SJCRH30 (cell line): ENCODE measurements at places on chromosomes 4 and X. TPM values are rescaled to one million over a fixed set of nuclear protein-coding genes. Genes with fewer than 3 reads are reported as not detected.

Gene TEX13B
- total RNA-seq = not detected in 2 replicates

Gene CLDN22
- total RNA-seq = not detected in 2 replicates

Gene PAGE5
- total RNA-seq = not detected in 2 replicates

Gene ETDB
- not detected in 2 replicates for total RNA-seq

Gene GASK1B
- total RNA-seq = 5.5 and 6.5 TPM in 2 replicates

Gene MAGEC3
- total RNA-seq = not detected in 2 replicates

GRCh38 chrX:38754102-38754790 is 47.0 kb upstream of the MID1IP1 start:
- peak; percentile 71 for DNase-seq
- H3K36me3 ChIP-seq = no peaks in the 10 kb centered on the region
- no peak overlapping the region for H3K4me3 ChIP-seq
- H3K27me3 ChIP-seq = no peaks in the 10 kb centered on the region

Gene MBNL3
- total RNA-seq = 23.8 and 29.9 TPM in 2 replicates

GRCh38 chr4:112526061-112526460 is 10.1 kb upstream of the NEUROG2 start:
- H3K36me3 ChIP-seq = no peaks in the 10 kb centered on the region
- H3K4me1 ChIP-seq = no peaks in the 10 kb centered on the region; the same call in 1 of the 2 replicates
- no peak for DNase-seq
- no peak overlapping the region for H3K27ac ChIP-seq
- no peaks in the 10 kb centered on the region for H3K27me3 ChIP-seq

- no peaks in the 10 kb centered on the region; the same call in 1 of the 2 replicates for H3K4me1 ChIP-seq
- DNase-seq = no peak
- H3K36me3 ChIP-seq = no peaks in the 10 kb centered on the region
- no peak overlapping the region for H3K27ac ChIP-seq
- H3K4me3 ChIP-seq = no peak overlapping the region
Measured at GRCh38 chrX:112868586-112868985, 28.0 kb upstream of the AMOT start.

- no peaks in the 10 kb centered on the region for H3K36me3 ChIP-seq
- DNase-seq = no peak
- H3K4me3 ChIP-seq = no peak overlapping the region
- no peaks in the 10 kb centered on the region for H3K27me3 ChIP-seq
- H3K4me1 ChIP-seq = no peaks in the 10 kb centered on the region
- H3K27ac ChIP-seq = no peak overlapping the region
Measured at GRCh38 chrX:107135049-107135964, 16.7 kb upstream of the RBM41 start.

Gene BRS3
- total RNA-seq = not detected in 2 replicates

Gene DKK2
- 0.18 and 0.55 TPM in 2 replicates for total RNA-seq

- peaks cover 26% of the 10 kb centered on the region for H3K36me3 ChIP-seq
- no peak overlapping the region for H3K4me3 ChIP-seq
- H3K4me1 ChIP-seq = peaks cover 25% of the 10 kb centered on the region
- no peaks in the 10 kb centered on the region for H3K27me3 ChIP-seq
- no peak overlapping the region; the same call in 1 of the 2 replicates for H3K27ac ChIP-seq
- no peak for DNase-seq
Measured at GRCh38 chr4:89021684-89022083, 35.3 kb downstream of the FAM13A start.

Gene GYPE
- total RNA-seq = not detected in 2 replicates

DNA sequence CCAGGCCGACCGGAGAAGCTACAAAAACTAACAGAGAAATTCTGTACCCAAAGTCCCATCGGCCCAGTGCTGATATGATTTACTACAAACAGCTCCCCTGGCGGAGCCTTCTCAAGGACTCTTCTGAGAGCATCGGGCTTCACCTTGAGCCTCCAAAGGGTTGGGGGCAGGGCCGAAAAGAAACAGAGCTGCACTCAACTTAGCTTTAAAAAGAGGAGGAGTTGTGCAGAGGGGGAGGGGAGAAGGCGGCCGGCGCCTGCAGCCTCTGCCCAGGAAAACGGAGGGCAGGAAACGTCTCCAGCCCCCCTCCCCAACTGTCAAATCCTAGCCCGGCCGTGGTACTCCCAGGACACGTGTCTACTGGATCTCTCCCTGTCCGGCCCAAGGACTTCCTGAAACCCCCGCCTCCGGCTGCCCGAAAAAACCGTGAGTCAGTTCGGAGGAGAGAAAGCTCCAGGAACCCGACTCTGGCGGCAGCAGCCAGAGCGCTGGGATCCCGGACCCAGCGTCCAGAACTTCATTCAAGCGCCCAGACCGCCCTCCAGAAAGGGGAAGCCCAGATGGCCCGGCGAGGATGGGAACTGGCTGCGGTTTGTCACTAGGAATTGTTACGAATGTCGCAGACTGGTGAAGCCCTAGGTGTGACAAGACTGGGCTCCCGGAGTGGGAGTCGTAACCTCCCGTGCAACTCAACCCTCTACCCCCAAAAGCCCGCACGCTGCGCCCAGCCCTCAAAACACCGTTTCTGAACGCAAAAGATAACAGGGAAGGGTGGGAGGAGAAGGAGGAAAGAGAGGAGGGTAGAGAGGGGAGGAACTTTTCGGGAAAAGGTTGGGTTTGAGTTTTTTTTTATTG is 973 bp downstream of the ADAMTS3 start:
- DNase-seq = peak; percentile 81
- H3K27ac ChIP-seq = peak overlapping the region; percentile 40
- 0 out of 2 replicates have a peak, but pooled peaks cover 4% of the 10 kb centered on the region for H3K4me1 ChIP-seq
- H3K36me3 ChIP-seq = no peaks in the 10 kb centered on the region

GRCh38 chrX:48606091-48606490 is 8.8 kb downstream of the WDR13 start:
- H3K27ac ChIP-seq = no peak overlapping the region
- H3K27me3 ChIP-seq = no peaks in the 10 kb centered on the region
- DNase-seq = no peak

Gene KLHL5
- 43.0 and 50.3 TPM in 2 replicates for total RNA-seq

Gene EDA2R
- total RNA-seq = 0.34 and 0.38 TPM in 2 replicates

DNA sequence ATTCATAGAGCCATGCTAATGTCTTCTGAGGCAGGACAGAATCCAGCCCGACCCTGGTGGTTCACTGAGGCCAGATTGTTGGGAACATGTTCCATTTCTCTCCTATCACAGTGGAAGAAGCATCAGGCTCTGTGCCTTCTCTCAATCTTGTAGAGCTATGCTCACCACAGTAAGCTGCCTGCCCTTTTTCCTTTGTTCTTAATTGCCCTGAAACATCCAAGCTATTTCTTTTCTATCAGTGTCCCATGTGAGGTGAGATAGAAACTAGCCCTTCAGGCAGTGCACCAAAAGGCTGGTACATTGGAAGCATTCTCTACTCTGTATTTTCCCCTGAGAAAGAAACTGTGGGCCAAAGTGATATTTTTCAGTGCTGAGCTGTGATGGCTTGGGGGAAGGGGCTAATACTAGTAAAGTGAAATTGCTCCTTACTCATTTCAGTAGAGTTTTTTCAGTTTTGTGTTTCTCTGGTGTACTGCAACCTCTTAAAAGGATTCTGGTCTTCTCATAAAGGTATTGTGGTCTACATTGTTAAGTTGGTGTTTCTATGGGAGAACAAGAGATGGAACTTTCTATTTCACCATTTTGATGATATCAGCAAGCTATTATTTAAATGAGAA is 611.2 kb downstream of the RPA4 start:
- DNase-seq = no peak
- H3K4me1 ChIP-seq = no peaks in the 10 kb centered on the region
- H3K27me3 ChIP-seq = no peaks in the 10 kb centered on the region
- H3K4me3 ChIP-seq = no peak overlapping the region
- no peak overlapping the region for H3K27ac ChIP-seq

- H3K27ac ChIP-seq = peak overlapping the region; percentile 87
- peak overlapping the region; percentile 94 for H3K4me3 ChIP-seq
- no peaks in the 10 kb centered on the region for H3K27me3 ChIP-seq
Measured at GRCh38 chr4:53378171-53378482, 686 bp downstream of the FIP1L1 start.

- H3K4me1 ChIP-seq = peaks cover 6% of the 10 kb centered on the region
- H3K36me3 ChIP-seq = no peaks in the 10 kb centered on the region
- no peak overlapping the region for H3K4me3 ChIP-seq
- no peak for DNase-seq
Measured at GRCh38 chr4:83865417-83866150, 329.7 kb downstream of the GPAT3 start.

GRCh38 chr4:103498161-103499070 is 221.4 kb downstream of the TACR3 start:
- H3K36me3 ChIP-seq = no peaks in the 10 kb centered on the region
- DNase-seq = peak; percentile 13
- H3K27ac ChIP-seq = no peak overlapping the region
- H3K4me3 ChIP-seq = no peak overlapping the region
- H3K27me3 ChIP-seq = no peaks in the 10 kb centered on the region

DNA sequence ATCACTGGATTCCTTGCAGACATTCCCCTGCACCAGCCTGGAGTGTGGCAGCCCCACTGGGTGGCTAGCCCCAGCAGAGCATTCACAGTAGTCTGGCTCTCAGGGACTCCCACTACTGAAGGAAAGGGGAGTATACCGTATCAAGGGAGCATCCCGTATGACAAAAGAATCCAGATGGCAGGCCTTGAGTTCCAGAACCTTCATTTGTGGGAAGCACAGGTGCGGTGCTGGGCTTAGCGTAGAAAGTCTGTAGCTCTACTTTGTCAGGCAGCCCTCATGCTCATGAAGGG is 79.6 kb downstream of the CENPC start:
- DNase-seq = no peak
- no peaks in the 10 kb centered on the region for H3K27me3 ChIP-seq
- no peak overlapping the region for H3K27ac ChIP-seq
- H3K4me1 ChIP-seq = no peaks in the 10 kb centered on the region
- no peak overlapping the region for H3K4me3 ChIP-seq
- peaks cover 5% of the 10 kb centered on the region; the same call in 1 of the 2 replicates for H3K36me3 ChIP-seq

Gene C4orf17
- total RNA-seq = not detected in 2 replicates

GRCh38 chr4:69601065-69601464 is 38.4 kb downstream of the UGT2A2 start:
- no peaks in the 10 kb centered on the region for H3K4me1 ChIP-seq
- no peaks in the 10 kb centered on the region for H3K36me3 ChIP-seq
- DNase-seq = no peak
- H3K4me3 ChIP-seq = no peak overlapping the region
- no peak overlapping the region for H3K27ac ChIP-seq
- H3K27me3 ChIP-seq = no peaks in the 10 kb centered on the region

Gene CITED1
- total RNA-seq = 8.1 TPM in 2 replicates

GRCh38 chrX:138759217-138759943 is 47.9 kb upstream of the FGF13 start:
- DNase-seq = no peak
- no peak overlapping the region for H3K27ac ChIP-seq
- H3K36me3 ChIP-seq = no peaks in the 10 kb centered on the region
- H3K27me3 ChIP-seq = no peaks in the 10 kb centered on the region

DNA sequence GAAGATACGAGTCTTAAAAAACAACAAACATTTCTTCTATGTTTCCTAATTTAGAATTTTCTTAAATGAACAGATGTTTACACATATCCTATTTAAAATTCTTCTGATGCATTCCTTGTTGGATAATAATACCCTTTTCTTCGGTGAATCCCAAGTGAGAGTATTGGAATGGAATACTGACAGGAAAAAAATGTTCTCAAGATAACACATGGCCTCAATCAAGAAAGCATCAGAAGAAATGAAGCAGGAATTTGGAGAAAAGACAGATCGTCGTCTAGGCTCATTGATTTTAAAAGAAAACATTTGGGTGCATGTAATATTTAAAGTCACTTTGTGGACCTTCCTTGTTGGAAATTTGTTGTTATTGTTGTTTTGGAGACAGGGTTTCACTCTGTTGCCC is 196.9 kb upstream of the ANK2 start:
- H3K27ac ChIP-seq = no peak overlapping the region
- peaks cover 2% of the 10 kb centered on the region for H3K36me3 ChIP-seq
- DNase-seq = no peak
- H3K4me1 ChIP-seq = no peaks in the 10 kb centered on the region
- no peak overlapping the region for H3K4me3 ChIP-seq

Gene GAGE13
- total RNA-seq = not detected in 2 replicates

- H3K27ac ChIP-seq = no peak overlapping the region
- no peaks in the 10 kb centered on the region for H3K27me3 ChIP-seq
- H3K36me3 ChIP-seq = no peaks in the 10 kb centered on the region; the same call in 1 of the 2 replicates
- DNase-seq = peak; percentile 46
- H3K4me1 ChIP-seq = no peaks in the 10 kb centered on the region
Measured at GRCh38 chr4:114472269-114473032, 126.2 kb upstream of the UGT8 start.

Gene SHROOM4
- 6.8 TPM in 2 replicates for total RNA-seq

Gene CNKSR2
- total RNA-seq = 24.7 and 33.0 TPM in 2 replicates

- no peak overlapping the region for H3K4me3 ChIP-seq
- H3K27me3 ChIP-seq = no peaks in the 10 kb centered on the region
- no peaks in the 10 kb centered on the region for H3K36me3 ChIP-seq
- peak; percentile 8 for DNase-seq
Measured at GRCh38 chrX:87616371-87616770, 98.8 kb downstream of the KLHL4 start.

- DNase-seq = peak; percentile 71
- H3K36me3 ChIP-seq = no peaks in the 10 kb centered on the region
- H3K4me3 ChIP-seq = no peak overlapping the region
- peaks cover 10% of the 10 kb centered on the region; the same call in 1 of the 2 replicates for H3K4me1 ChIP-seq
Measured at GRCh38 chrX:154799556-154800348, 5.5 kb downstream of the MPP1 start.

DNA sequence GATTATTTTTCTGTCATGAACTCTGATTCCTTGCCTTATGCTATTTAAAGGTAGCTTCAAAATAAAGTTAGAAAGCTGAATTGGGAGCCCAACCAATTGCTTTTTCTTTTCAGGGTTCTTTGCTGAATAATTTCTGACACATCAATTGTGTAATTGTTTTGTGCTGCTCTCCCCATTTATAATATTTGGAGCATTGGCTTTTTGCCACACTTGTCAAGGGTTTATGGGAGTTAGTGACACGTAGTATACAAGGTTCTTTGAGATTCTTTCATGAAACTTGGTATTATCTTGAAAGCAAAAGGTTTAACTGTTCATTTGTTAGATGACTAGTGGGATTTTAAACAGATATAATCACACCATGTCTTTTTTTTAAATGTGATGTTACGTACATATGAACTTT is 80.9 kb downstream of the POLA1 start:
- no peak overlapping the region for H3K4me3 ChIP-seq
- H3K27me3 ChIP-seq = no peaks in the 10 kb centered on the region
- H3K4me1 ChIP-seq = no peaks in the 10 kb centered on the region

DNA sequence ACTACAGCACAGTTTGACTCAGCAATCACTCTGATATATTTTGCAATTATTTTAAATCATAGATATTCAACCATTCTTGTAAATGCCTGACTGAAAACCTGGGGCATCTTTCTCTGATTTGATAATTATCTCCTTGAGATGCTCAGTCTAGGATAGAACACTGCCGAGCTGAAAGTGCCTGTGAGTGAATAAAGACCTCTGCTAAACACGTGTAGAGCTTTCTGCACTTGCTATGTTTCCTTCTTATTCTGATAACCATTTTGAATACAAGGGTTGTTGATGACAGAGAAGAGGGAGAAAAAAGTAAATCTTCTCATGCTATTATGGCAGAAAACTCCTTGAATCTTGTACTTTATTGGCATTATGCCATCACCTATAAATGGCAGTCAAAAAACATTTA is 1843.4 kb upstream of the IGFBP7 start:
- H3K27ac ChIP-seq = peak overlapping the region; percentile 1; the same call in 1 of the 2 replicates
- H3K4me1 ChIP-seq = no peaks in the 10 kb centered on the region
- H3K36me3 ChIP-seq = no peaks in the 10 kb centered on the region
- H3K27me3 ChIP-seq = no peaks in the 10 kb centered on the region

Gene GPR50
- total RNA-seq = not detected in 2 replicates

GRCh38 chr4:31974490-31975002 is 1254.4 kb downstream of the PCDH7 start:
- H3K4me3 ChIP-seq = no peak overlapping the region
- no peak overlapping the region for H3K27ac ChIP-seq
- DNase-seq = no peak
- H3K4me1 ChIP-seq = no peaks in the 10 kb centered on the region
- H3K27me3 ChIP-seq = no peaks in the 10 kb centered on the region
- H3K36me3 ChIP-seq = no peaks in the 10 kb centered on the region
